Ecto neural progenitor cell (in vitro differentiated cells): ENCODE measurements at places on chromosomes 16 and 17.

DNA sequence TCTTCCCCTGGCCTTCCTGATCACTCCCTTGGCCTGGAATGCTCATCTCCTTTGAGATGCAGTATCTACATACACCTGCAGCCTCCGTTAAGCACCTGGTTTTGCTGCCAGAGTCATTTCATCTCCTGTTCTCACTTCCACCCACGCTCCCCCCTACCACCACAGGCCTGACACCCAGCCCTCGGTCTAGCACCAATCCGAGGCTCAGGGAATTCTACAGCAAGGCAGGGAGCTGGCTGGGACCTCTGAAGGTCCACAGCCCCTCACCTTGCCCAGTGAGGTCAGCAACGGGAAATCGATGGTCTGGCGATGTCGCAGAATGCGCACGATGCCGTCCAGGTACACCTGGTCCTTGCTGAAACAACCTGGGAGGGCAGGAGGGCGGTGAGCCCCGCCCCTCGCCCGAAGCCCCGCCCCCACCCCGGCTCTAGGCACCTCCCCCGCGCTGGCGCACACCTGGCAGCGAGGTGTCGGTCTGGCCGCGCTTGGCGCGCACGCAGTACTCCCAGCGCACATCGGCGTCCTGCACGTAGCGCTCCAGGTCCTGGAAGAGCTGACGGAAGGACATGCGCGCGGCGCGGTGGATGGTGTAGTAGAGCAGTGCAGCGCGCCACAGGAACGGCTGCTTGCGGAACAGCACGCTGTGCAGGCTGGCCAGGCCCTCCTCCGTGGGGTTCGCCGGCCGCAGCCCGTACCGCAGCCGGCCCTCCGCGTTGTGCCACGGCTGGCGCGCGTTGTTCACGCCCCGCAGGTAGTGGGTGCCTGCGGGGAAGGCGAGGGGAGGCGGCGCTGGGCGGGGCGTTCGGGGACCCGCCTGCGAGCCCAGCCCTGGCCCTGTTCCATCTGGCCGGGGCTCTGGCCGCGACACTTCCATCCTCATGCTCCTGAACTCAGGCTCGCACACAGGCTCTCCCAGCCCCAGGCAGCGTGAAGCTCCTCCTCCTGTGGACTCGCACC is 5.7 kb downstream of the MATCAP1 start:
- peak; percentile 76 for DNase-seq

DNA sequence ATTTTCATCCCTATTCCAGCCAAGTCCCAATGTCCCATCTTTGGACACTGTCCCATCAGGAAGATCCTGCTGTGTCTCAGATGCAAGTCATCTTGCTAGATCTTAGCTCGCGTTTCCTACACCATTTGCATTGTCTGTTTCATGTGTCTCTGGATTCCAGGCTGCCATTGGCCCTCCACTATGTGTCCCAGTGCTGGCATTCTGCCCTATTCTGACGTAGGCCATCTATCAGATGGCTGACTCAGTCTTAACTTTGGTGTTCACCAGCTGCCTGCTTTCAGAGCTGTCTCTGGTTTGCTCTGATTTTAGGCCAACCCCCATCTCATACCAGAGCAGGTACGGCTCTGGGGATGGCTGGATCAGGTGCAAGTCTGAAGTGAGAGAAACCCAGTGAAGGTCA is 300.9 kb upstream of the ASIC2 start:
- no peak for DNase-seq

- DNase-seq: no peak
Measured at GRCh38 chr17:9557161-9557755, 18.4 kb downstream of the STX8 start.

DNA sequence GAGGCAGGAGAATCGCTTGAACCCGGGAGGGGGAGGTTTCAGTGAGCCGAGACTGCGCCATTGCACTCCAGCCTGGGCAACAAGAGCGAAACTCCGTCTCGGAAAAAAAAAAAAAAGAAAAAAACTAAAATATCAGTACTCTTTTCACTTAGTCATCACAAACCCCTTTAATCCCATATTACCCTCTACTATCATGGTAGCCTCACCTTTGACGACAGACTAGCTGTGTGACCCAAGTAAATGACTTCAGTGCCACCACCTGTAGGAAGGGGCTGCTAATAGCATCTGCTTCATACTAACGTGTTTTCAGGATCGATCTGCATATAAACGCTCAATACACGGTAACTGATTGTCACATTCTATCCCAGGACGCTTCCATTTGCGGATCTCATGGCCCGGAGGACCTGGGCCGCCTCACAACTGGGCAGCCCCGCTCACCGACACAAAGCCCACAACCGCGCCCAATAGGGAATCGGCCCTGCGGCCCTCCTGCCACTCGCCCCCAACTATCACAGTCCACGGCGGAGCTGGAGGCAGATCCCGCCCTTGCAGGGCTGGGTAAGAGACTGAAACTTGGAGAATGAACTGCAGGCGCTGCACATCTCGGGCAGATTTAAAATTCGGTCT is 1.1 kb upstream of the ZNF263 start:
- no peak for DNase-seq

- DNase-seq: no peak
Measured at GRCh38 chr17:80449930-80450576, 26.4 kb downstream of the NPTX1 start.

DNA sequence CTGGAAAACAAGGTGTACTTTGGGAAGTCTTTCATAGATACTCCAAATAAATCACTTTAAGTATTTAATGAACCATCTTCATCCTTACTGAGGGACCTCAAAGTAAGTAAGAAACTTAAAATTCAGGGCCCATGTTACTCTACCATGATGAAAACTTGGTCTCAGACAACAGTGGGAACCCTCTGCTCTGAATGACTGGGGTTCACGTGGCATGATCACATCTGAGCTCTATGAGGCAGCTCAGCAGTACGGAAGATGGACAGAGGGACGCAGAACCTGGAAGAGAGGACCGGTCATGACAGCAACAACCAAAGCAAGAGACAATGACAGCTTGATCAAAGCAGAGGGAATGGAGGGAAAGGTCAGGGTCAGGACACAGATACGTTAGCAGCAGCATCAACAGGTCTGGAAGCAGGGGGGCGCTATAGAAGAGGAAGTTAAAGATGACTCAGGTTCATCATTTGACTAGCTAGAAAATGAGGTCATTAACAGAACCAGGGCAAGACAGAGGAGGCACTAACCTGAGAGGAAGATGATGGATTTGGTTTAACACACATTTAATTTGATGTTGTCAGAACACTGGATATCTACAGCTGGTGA is 9.5 kb downstream of the XPO6 start:
- no peak for DNase-seq

- DNase-seq: no peak
Measured at GRCh38 chr17:54180950-54181349, 358.2 kb downstream of the KIF2B start.
